ENCODE measurements at places on chromosomes 3 and 15.
A peak's percentile ranks its signal among the peaks of the same experiment; 100 is the strongest.

DNA sequence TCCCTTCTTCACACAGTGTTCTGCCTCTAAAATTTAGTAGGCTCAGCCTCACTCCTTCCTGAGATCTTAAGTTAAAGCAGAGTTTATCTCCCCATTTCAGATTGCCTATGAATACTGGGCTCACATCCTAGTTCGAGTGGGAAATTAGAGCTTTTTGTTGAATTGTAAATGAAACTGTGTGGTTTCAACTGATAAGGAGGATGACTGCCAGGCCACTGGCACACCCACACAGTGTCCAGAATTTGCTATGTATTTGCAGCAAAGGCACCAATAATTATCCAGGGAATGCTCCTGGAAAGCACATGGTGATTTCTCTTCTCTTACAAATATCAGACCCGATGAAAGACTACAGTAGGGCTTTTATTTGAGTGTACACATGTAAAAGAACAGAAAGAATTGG lies 308.1 kb upstream of the COL8A1 start:
- no peak for DNase-seq

DNA sequence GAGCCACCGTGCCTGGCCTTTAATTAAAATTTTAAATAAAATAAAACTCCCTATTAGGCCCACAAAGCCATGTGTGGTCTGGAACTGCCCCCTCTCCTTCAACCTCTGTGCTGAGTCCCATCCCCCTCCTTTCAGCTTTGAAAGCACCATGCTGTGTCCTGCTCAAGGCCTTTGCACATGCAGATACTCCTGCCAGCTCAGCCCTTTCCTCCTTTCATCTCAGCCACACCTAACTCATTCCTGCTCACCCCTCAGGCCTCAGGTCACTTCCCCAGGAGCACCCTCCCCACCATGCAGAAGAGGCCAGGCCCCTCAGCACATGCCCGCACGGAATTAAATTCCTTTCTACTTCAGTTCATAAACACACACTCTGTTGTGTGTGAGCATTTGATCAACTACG lies 28.1 kb downstream of the ATRIP start:
- DNase-seq, result no peak

- DNase-seq, result no peak
Measured at GRCh38 chr3:8665407-8665896, 20.9 kb upstream of the SSUH2 start.

- DNase-seq, result no peak
Measured at GRCh38 chr15:66884661-66885237, 180.7 kb upstream of the SMAD3 start.

- DNase-seq, result no peak
Measured at GRCh38 chr15:38864827-38865581, 300.4 kb upstream of the RASGRP1 start.

DNA sequence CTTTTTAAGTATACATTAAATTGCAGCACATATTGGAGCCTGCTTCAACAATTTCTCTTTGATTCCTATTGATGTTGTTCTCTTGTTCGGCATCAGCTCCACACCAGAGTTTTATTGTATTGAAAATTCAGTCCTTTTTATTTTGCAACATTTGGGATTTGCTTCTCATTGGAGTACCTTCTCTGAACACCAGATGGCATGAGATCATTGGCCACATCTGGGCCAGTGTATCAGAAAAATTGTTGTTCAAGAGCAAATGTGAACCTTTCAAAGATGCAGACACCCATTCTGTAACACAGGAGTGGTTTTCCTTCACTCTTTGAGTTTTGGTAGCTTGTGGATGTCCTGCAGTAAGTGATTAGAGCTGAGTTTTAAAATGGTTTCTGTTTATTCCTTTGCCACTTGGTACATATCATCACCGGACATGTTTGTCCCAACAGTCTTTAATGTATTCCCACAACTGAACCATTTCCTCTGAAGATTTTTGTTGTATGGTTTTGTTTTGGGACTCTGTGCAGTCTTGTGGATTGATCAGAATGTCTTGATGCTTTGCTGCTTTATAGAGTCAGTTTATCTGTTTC lies 96.1 kb downstream of the MCTP2 start:
- DNase-seq, result no peak

DNA sequence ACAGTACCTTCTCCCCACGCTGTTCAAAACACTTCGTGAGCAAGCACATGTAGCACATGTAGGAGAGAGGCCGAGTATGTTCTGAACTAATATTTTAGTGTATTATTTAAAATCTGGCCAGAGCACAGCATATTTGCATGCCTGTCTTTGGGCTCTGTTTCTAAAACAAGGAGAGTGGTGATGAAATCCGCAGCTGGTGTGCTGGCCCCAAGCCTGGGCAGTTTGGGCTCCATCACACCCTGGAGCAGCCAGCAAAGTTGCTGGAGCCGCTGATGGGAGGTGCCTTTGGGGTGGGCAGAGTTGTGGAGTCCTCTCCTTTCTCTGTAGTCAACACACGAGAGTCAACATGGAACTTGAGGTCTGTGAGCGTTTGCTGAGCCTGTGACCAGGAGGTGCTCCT lies 116.6 kb downstream of the SLCO3A1 start:
- DNase-seq, result no peak

DNA sequence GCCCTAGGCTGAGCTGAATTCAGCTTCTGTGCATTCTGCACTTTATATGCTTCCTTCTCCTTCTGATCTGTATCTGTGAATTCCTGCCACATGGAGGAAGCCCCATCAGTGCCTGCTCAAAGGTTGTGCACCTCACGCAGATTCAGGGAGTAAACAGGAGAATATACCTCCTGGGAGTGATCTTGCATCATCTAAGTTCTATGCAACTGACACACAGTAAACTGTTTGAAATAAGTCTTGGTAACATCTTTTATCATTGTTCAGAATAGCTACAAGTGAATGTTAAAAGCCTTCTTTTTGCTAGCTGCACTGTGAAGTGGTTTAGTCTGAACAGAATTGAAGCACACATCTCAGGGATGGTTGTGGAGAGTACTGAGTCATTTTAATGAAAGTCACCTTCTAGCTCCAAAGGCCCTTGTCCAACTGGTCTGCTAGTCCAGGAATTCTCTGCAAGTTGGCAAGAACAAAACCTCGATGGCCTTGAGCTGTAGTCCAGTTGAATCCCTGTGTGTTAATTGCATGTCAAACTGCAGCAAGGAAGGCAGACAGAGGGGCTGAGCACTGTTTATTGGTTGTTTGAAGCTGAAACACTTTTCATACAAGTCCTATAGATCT lies 215.0 kb downstream of the WNT5A start:
- DNase-seq, result no peak

DNA sequence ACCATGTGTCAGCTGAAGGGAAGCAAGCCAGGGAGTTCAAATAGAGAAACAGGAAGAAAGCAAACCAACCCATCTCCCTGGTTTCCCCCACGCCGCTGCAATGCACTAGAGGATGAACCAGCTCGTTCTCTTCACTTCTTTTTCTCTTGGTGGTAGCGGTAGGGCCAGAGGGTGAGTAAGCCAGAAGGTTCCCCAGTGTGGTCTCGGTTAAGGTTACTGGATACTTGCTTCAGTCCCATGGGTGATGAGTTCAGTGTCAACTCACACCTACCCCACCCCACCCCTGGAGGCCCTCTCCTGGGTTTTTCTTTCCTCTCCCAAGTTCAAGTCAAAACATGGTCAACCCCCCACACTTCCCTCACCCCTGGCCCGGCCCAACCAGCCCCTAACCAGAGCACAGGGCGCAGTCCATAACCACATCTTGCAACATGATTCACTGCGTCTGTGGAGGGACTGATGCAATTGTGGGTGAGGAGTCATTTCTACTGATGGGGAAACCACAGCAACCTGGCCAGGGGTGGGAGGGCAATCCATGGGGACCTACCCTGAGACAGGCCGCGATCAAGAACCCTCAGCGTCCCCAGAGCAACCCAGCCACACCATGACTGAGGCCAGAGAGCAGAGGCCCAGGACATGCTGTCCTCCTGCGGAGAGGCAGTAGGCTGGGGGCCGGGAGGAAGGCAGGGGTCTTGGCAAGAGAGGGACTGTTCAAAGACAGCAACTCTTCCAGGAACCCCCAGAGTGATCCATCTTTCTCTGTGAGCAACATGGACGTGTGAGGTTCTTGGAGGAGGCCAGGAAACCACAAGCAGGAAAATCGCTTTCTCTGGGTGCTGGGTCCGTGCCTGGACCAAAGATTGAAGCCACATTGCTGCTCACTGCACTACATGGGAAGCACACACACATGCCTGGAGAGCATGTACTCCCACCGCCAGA lies 276.6 kb downstream of the UACA start:
- DNase-seq, result peak; percentile 86

- no peak for DNase-seq
Measured at GRCh38 chr3:186365202-186365974, 3.4 kb upstream of the DGKG start.

DNA sequence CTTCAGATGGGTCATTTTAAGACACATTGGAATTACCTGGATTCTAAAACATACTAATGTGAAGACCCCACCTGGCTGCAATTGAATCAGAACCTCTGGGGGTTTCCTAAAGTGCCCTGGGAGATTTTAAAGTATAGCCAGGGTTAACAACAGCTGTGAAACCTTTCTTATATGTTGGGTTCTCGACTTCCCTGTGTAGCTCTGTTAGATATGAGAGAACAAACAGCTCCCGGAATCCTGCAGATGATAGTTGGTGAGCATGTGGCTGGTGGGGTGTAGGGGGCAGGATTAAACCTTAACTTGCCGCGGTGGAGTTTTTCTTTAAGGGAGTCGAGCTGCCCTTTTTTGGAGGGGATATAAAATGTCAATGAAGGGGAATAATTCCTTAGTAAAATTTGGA lies 12.1 kb downstream of the PLCL2 start:
- DNase-seq, result no peak

GRCh38 chr3:125356140-125357026 lies 18.7 kb downstream of the ZNF148 start:
- no peak for DNase-seq

All from stimulated activated CD4-positive, alpha-beta T cell treated with anti-CD3 and anti-CD28 coated beads, TNF-alpha, amount 100 ng/mL, for 48 hours (primary cell).